ENCODE measurements at places on chromosomes 3 and 15.
A peak's percentile ranks its signal among the peaks of the same experiment; 100 is the strongest.

DNA sequence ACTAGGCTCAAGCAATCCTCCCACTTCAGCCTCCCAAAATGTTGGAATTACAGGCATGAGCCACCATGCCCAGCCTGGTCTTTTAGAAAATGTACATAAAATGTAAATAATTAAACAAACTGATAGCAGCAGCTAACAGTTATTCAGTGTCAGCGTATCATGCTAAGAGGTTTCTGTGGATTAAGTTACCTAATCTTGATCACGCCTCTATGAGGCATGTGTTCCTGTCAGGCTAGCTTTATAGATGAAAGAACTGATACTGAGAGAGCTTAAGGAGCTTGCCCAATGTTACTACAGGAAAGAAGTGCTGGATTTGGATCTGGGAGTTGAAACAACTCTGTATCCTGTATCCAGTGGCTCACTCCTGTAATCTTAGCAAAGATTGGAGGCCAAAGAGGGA is 11.2 kb upstream of the MST1R start:
- peak; percentile 32 for DNase-seq

GRCh38 chr3:104149154-104149553 is 1217.6 kb upstream of the ALCAM start:
- DNase-seq: no peak

GRCh38 chr3:179321668-179322285 is 1.1 kb upstream of the ZNF639 start:
- DNase-seq: peak; percentile 65

- no peak for DNase-seq
Measured at GRCh38 chr3:196585044-196585757, 16.7 kb downstream of the FBXO45 start.

DNA sequence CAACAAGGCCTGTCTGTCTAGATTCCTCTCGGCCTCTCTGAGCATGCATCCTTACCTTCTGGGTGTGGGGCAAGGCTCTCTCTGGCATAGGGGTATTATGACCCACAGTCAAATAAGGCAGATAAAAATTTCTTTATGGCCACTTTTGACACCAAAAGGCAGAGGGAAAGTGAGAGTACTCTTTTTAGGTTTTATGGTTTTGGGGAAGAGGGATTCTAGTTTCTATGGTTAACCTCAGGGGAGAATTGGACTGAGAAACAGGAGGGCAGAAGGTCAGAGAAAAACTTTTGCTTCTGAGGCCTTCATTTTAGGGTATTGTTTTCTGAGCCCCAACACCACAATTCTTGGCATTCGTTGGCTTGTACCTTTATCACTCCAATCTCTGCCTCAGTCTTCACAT is 70.0 kb upstream of the CCDC54 start:
- DNase-seq: no peak
